ENCODE measurements at places on chromosomes 12 and 14. TPM values are rescaled to one million over a fixed set of nuclear protein-coding genes. Genes with fewer than 3 reads are reported as not detected.

Gene PLCZ1
- not detected for total RNA-seq

Gene CCDC177
- not detected for total RNA-seq

Gene SMCO3
- not detected for total RNA-seq

Gene DIP2B
- 27.0 TPM for total RNA-seq

Gene TMEM119
- 15.9 TPM for total RNA-seq

Gene CLEC1B
- total RNA-seq = not detected

Gene TEX52
- not detected for total RNA-seq

Gene SOX5
- total RNA-seq = 23.5 TPM

Gene PLEKHH1
- total RNA-seq = 46.3 TPM

Gene INSM2
- not detected for total RNA-seq

Gene SIX4
- 7.3 TPM for total RNA-seq

Gene ACTR10
- total RNA-seq = 61.5 TPM

Gene HVCN1
- 4.2 TPM for total RNA-seq

Gene CD63
- total RNA-seq = 905 TPM

Gene TC2N
- 119 TPM for total RNA-seq

Gene EXD2
- 21.0 TPM for total RNA-seq

Gene MNAT1
- total RNA-seq = 55.1 TPM

Gene MORN3
- 1.8 TPM for total RNA-seq

Gene NKX2-1
- not detected for total RNA-seq

Gene POLE
- 42.4 TPM for total RNA-seq

Gene LRFN5
- total RNA-seq = 12.6 TPM

Gene MGP
- 500 TPM for total RNA-seq

Gene NANOG
- total RNA-seq = 2.5 TPM

Gene KRT79
- total RNA-seq = not detected

Gene RIPK3
- total RNA-seq = 22.4 TPM

Gene OR6C2
- 1.2 TPM for total RNA-seq

Gene ART4
- total RNA-seq = 1.5 TPM

Gene WDR89
- total RNA-seq = 19.3 TPM

Gene APPL2
- 36.5 TPM for total RNA-seq

Gene MYF6
- total RNA-seq = not detected

Gene RFX4
- not detected for total RNA-seq

Gene LMNTD1
- not detected for total RNA-seq

Gene DLST
- total RNA-seq = 81.3 TPM

Gene FAM186B
- 1.2 TPM for total RNA-seq

Gene C3AR1
- total RNA-seq = 4.6 TPM

Gene MYO1H
- total RNA-seq = not detected

Gene ACTR6
- total RNA-seq = 33.1 TPM

Gene GMFB
- 35.9 TPM for total RNA-seq

Gene WSCD2
- 43.7 TPM for total RNA-seq

Gene BCL2L14
- 17.4 TPM for total RNA-seq

Gene GRIP1
- 31.1 TPM for total RNA-seq

Gene KRT2
- total RNA-seq = not detected

Gene KRT75
- not detected for total RNA-seq

Gene PGAM5
- total RNA-seq = 43.0 TPM

Gene SPIC
- not detected for total RNA-seq

Gene PABPN1
- 178 TPM for total RNA-seq

Gene POTEM
- total RNA-seq = not detected

Gene SMIM41
- total RNA-seq = 0.78 TPM
